Stimulated activated naive CD8-positive, alpha-beta T cell treated with anti-CD3 and anti-CD28 coated beads, Interleukin-15, Interleukin-2, amounts not matched to agents 100 U/mL and 50 U/mL, for 24 hours (primary cell): ENCODE measurements at places on chromosomes 6 and 20.

DNA sequence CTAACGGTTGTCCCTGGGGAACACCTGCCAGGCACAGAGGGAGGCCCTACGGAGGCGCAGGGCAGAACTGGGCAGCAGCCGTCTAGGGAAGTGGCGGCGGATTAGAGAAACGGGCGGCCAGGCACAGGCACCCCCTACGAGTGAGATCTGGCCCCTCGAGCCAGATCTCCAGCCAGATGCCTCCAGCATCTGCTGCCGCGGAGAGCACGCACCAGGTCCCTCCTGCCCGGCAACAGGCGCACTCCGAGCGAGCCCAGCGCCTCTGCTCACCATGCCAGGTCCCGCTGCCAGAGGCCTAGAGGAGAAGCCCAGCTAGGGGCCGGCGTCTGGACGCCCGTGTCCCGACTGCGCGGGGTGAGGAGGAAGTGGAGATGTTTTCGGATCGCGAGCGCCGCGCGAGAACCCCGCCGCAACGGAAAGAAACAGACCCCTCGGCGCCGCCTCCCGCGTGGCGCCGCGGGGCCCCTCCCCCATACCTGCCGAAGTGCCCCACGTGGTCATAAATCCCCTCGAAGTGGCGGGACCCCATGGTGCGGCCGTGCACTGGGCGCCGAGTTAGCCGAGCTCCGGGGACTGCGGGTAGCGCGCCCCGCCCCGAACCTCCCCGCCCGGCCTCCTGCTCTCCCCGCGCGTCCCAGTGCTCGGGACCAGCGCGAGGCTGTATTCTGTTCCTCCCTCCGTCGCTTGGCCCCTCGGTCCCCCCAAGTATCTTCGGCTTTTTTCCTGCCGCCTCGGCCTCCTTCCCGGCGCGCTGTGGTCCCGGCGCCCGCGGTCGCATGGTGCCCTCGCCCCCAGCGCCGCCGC lies at the start of gene SLC22A16:
Gene SLC22A16, minus strand, starts transcription at position 568 of the 804 bp plus-strand sequence. Its CDS starts 39 bp downstream, at position 529.
- DNase-seq, result peak; percentile 7

DNA sequence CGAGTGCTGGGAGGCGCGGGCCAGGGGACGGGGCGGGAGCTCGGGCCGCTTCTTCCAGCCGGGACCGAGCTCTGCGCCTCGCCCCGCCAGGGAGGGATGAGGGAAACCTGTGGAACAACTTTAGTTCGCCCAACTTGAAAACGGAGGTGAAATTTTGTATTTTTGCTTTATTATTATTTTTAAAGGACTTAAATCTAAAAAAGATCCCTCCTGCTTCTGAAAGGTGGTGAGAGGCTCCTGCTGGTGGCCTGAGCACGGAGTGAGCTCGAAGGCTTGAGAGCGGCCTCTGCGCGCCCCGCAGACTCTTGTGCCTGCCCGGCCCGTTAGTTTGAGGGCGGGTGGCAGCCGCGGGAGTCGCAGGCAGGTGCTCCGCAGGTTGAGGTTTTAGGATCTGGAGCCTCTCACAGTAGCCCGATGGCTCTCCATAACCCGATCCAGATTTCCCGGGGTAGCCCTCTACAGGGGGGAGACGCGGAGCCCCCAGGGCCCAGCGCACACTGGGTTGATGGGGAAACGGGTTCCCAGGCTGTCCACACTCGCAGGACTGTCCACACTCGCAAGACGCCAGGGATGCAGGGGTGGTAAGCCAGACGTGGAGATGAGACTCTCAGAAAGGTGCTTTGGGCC lies 46.2 kb upstream of the SUPT3H start:
- peak; percentile 42 for DNase-seq

GRCh38 chr20:64041040-64041780 lies 5.2 kb downstream of the C20orf204 start:
- DNase-seq, result no peak

DNA sequence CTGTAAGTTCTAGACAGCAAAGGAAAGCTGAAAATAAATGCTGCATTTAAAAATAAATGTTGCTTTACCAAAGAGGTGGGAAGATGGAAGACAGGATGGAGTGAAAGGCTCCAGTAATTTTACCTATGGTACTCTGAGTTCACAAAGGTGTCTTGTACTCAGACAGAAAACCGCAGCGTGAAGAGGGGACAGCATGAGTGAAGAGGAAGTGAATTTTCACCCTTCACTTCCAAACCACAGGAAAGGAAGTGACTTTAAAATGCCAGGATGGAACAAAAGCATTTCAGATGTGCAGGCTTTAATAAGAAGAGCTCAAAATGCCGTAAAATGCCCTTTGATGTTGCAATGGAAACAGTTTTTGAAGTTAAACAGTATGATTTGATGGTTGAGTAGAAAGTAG lies 91.2 kb upstream of the TINAG start:
- DNase-seq, result no peak

- no peak for DNase-seq
Observed at GRCh38 chr20:41279546-41280225, 37.8 kb downstream of the ZHX3 start.

DNA sequence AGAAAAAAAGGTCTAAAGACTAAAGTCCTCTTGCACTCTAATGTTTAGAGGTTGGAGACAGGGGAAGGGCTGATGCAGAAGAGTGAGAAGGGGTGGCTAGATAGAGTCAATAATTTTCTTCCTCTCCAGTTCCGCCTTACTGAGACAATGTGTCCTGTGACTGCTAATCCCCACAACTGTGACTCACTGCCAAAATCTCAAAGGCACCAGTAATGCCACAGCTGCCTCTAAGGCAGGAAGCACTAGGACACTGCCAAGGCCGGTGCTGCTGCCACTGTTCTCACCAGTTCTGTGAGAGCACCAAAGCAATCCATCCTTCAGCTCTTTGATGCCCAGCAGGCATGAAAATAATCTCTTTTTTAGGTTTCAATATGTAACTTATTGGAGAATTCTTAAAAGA lies 701.9 kb upstream of the MAP3K7 start:
- DNase-seq, result no peak

DNA sequence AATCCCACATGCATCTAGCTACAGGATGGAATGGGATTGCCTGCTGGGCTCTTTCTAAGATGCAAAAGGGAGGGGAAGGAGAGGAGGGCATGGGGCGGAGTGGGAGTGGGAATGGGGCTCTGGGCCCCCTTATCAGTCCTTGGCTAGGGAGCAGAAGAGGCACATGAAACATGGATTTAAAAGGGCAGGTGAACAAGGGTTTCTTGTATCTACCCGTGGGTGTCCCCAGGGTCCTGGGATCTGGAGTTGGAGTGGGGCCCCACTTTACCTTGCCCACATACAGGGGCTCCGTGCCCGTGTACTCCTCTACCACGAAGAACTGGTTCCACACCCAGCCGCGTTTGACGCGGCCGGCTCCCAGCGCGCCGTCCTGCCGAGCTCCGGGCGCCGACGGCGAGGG lies 57.5 kb downstream of the CDH22 start:
- DNase-seq, result no peak

- DNase-seq, result no peak
Observed at GRCh38 chr6:36216559-36216958, 20.0 kb downstream of the BRPF3 start.

DNA sequence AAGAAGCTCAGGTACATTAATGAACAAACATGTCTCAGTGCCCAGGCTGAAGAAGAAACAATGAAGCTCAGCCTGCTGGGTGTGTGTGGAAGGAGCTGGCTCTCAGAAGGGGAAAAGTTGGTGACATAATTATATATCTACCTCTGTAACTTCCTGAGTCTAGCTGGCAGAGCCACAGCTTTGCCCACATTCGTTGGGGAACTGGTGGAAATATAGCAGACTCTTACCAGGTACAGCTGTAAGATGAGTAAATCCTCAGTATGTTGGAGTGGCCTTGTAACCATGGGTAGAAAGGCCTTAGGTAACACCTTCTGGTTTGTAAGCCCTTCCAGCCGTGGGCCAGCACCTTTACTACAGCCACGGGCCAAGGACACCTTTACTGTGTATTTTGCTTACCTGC lies 29.9 kb upstream of the PNRC1 start:
- DNase-seq, result no peak

GRCh38 chr6:77986380-77987034 lies 333.7 kb downstream of the MEI4 start:
- DNase-seq, result no peak

GRCh38 chr6:11196511-11197174 lies 35.8 kb downstream of the NEDD9 start:
- DNase-seq, result no peak

- no peak for DNase-seq
Observed at GRCh38 chr20:64232794-64233193, 22.8 kb upstream of the PCMTD2 start.

DNA sequence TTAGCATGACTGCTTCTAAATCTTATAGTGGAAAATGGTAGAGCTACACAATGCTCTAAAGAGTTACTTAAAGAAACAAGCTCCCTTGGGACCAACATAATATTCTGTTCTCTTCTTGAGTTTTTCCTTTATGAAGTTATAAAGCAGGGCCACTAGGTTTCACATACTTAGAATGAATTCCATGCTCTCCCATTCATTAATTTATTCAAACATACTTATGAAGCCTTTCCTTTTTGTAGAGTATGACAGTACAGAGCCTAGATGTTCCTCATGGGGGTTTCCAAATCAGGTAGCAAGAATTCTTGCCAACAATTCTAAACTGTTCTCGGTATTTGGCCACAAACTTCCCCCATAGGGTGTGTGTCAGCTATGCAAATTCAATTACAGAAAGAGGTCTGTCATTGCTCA lies 20.6 kb upstream of the FABP7 start:
- DNase-seq, result no peak

- no peak for DNase-seq
Observed at GRCh38 chr20:63962426-63963347, 6.5 kb upstream of the UCKL1 start.

- no peak for DNase-seq
Observed at GRCh38 chr20:40006168-40006860, 682.7 kb downstream of the MAFB start.

- DNase-seq, result no peak
Observed at GRCh38 chr6:117459204-117459944, 23.1 kb upstream of the DCBLD1 start.

GRCh38 chr6:18441251-18441979 lies 54.3 kb downstream of the RNF144B start:
- DNase-seq, result no peak

DNA sequence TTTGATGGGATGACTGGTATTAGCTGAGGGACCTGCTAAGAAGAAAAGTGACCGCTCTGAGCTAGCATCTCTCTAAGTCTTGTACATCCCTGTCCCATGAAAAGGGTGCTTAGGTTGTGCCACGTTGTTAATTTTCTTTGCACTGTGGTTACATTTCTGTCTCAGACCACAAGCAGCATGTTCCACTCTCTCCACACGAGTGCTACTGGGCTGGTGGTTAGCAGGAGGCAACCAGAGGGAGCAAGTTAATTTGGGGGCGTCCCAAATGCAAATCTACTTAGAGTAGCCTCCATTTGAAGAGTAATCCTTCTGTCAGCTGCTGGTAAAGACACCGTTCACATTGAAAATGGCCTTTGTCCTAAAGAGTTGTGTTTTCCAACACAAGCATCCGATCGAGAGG lies 3.4 kb upstream of the SCML4 start:
- peak; percentile 66 for DNase-seq

GRCh38 chr6:162260027-162260426 lies 467.5 kb downstream of the PRKN start:
- DNase-seq, result peak; percentile 4

GRCh38 chr6:5172041-5172653 lies 87.0 kb downstream of the PPP1R3G start:
- no peak for DNase-seq

DNA sequence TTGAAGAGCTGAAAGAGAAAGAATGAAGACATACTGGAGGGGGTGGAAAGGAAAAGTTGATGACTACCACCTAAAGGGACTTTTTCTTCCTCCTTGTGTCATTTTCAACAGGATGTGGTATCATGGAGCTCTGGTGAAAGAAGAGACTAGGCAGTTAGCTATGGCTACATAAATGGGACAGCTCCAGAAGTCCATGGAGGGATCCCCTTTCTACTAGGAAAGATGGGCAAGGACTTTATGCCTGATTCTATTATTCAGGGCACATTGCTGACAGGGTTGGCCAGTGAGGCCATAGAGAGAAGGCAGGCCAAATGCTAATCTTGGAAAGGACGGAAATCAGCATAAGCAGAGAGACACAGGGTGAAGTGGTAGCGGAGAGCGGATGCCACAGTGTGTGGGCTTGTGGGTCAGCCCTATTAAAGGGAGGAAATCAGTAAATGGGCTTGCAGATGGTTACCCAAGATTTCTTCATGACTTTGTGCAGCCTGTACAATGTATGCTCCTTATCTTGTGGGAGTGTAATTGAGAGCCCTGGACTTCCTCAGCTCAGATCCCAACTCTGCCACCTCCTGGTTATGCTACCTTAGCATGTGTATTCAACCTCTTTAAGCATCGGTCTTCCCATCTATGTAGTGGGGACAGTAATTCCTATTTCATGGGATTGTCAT lies 77.4 kb upstream of the TMEM170B start:
- DNase-seq, result peak; percentile 17

DNA sequence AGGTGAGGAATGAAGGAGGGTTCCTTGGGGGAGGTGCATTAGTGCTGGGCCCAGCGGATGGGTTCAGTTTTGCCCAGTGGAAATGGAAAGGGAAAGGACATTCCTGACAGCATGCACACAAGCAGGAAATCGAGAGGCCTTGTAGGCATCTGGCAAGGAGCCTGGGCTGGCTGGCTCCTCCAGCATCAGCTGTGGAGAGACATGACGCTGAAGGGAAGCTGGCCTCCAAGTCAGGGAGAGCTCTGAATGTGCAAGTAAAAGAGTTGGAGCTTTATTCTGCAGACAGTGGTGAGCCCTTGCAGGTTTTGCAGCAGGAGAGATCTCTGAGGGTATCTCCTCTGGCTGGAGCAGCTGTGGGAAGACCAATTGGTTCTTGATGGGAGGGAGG lies 154.3 kb downstream of the MRPL14 start:
- no peak for DNase-seq

DNA sequence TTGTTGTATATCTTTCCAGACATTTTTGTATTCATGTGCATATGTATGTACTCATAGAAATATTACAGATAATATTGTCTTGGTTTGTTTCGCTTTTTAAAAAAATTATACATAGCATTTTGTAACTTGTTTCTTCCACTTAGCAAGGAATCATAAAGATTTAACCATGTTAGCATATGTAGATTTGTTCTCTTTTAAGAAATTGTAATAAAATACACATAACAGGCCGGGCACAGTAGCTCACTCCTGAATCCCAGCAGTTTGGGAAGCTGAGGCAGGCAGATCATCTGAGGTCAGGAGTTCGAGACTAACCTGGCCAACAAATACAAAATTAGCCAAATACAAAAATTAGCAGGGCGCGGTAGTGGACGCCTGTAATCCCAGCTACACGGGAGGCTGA lies 44.4 kb upstream of the CSE1L start:
- DNase-seq, result no peak

GRCh38 chr20:15022921-15023320 lies 685.5 kb upstream of the FLRT3 start:
- no peak for DNase-seq

DNA sequence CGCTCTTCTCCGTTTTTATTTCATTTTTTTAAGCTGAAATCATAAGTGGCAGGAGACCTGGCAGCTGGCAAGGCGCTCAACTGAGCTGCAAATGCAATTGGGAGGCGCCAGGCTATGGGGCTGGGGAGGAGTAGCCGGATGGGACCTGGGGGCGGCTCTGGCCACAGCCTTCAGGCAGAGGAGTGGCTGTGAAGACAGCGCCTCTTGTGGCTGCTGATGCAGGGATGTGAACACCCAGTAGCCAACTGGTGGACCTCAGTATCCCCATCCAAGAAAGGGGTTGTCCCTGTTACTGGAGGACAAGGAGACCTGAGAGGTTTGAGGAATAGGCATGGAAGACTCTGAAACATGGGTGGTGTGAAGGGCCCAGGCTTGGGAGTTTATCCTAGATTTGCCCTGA lies 12.6 kb downstream of the KCNK17 start:
- DNase-seq, result no peak

- no peak for DNase-seq
Observed at GRCh38 chr20:17921774-17922173, 46.8 kb downstream of the SNX5 start.

- DNase-seq, result no peak
Observed at GRCh38 chr20:56697476-56697875, 68.4 kb downstream of the TFAP2C start.
